ENCODE measurements at places on chromosomes 5 and 9.
A peak's percentile ranks its signal among the peaks of the same experiment; 100 is the strongest.

- DNase-seq: no peak
Observed at GRCh38 chr5:67542479-67542878, 345.9 kb upstream of the CD180 start.

DNA sequence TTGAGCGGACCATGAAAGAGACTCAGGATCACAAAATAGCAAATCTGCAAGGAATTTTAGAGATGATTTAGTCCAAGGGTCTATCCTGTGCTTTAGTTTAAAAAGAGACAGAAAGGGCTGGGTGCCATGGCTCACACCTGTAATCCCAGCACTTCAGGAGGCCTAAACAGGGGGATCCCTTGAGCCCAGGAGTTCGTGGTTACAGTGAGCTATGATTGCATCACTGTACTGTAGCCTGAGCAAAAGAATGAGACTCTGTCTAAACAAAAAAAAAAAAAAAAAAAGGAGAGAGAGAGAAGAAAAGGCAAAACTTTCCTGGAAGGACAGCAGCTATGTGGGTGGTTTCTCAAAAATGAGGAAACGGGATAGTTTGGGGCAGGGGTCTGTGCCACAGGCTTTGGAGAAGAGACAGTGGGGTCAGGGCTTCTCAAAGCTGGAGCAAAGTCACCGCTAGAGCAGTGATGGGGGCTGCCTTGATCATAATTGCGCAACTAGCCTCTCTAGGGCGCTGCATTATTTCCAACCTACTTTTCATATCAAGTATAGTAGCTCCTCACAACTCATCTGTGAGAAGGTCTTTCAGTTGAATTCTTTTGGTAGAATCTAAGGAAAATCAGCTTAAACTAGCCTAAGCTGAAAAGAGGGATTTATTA lies 8.5 kb upstream of the ANKH start:
- no peak for DNase-seq

DNA sequence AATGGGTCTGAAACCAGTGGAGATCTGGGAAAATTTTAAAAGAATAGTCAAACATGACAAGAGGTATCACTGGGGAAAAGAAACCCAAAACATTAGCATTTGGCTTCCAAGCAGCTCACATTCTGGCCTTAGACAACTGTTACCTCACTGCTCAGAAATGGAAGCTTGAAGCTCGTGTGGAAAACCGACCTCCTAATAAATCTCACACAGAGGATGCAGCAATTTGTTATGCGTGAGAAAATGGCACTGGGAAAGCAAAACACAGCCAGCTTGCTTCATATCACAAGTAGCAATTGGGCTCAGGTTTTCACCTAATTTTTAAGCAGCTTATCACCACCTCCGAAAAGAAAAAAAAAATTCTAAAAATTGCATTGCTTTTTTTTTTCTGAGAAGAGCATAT lies 103.3 kb upstream of the TAS2R1 start:
- no peak for DNase-seq

DNA sequence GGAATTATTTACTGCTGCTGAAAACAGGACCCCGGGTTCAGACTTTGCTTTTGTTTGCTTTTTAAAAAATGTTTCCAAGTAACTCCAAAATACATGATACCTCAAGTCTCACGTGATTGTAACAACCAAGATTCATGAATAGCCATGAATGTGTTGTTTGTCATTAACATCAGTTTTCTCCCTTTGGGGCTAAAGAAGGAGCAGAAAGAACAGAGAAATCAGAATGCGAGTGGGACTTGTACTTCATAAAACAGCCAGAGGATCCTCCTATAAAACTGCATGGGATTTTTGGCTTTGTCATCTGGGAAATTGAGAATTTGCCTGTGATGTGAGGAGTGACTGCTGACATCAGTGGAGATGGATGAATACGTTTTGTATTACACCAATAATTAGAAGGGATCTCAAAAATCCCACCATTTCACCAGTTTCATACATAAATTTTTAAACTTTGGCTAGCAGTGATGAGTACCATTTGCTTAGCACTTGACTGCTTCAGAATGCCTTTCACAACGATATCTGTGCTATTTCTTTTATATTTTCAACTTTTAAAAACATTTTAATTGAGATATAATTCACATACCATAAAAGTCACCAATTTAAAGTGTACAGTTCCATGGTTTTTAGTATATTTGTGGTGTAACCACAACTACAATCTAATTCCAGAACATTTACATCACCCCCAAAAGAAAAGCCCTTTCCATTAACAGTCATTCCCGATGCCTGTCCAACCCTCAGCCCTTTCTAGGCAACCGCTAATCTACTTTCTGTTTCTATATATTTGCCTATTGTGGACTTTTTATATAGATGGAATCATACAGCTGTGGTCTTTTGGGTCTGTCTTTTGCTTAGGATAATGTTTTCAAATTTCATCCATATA lies 126.9 kb upstream of the ANKRD55 start:
- DNase-seq: no peak

DNA sequence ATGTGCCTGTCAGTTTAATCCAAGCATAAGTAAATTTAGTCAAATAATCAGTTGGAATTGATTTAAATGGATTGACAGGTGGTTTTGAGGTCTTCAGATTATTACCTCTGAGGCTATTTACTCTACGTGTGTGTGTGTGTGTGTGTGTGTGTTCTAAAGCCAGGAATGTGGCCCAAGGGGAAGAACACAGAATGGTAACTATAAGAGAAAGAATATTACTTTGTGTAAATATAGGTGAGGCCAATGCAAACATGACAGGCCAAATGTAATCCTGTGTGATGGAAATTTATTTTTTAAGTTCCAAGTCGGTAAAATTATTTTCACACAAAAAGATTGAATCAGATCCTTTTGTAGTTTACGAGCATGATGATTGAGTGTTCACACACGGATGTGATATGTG lies 390.0 kb downstream of the PLK2 start:
- DNase-seq: no peak

- no peak for DNase-seq
Observed at GRCh38 chr5:132020568-132021339, 9.3 kb upstream of the ACSL6 start.

DNA sequence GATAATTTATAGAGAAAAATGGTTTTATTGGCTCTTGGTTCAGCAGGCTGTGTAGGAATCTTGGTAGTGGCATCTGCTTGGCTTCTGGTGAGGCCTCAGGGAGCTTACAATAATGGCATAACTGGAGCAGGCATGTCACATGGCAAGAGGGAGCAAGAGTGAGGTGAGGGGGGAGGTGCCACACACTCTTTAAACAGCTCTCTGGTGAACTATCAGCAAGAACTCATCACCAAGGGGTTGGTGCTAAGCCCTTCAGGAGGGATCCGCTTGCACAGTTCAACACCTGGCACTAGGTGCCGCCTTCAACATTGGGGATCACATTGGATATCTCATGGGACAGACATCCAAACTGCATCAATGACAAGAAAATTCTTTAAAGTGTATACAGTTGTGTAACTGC lies 10.5 kb downstream of the GPBP1 start:
- peak; percentile 23 for DNase-seq

DNA sequence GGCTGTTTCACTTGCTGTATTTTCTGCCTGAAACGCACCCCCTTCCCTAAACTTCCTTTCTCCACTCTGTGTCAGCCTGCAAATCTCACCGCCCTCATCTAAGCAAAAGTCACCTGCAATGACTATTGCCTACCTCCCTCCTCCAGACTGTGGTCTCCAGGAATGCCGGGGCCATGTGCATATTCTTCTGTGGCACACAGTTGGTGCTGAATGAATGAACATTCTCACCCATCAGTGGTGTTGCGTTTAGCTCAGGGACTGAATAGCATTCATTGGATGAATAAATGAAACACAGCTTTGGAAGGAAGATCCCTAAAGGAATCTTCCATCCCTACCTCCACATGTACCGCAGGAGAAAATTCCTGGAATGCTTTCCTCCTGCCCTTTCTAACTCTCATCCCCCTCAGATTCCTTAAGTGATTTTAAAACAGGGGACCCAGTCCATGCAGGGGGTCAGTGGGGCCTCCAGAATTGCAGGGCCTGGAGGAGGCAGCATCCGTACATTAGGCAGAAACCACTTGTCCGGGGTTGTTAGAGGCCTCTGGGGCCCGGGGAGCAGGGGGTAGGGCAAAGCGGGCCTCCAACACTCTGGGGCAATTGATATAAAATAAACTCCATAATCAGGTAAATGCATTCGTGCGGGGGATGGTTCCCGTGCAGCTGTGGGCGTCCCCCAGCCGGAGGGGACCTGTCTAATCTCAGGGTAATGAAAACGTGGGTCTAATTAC lies 28.3 kb upstream of the PTGS1 start:
- DNase-seq: no peak

DNA sequence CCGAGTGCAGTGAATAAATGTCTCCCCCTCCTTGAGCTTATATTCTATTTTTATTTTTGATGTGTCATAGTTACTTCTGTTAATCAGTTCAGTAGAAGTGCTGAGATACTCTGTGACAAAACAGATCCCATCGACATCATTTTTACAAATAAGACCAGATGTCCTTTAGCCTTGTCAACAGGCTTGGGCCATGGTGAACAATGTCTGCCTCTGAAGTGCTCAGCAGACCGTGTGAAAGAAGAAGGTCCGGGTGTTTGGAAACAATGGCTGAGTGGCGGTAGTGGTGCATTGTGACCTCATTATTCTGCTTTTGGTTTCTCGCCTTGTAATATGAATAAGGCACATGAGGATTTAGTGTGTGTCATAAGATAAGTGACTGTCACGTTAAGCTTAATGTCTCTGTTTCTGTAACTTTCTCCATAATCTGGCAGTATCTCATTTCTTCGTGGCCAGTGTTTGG lies 71.2 kb downstream of the SYK start:
- DNase-seq: no peak

DNA sequence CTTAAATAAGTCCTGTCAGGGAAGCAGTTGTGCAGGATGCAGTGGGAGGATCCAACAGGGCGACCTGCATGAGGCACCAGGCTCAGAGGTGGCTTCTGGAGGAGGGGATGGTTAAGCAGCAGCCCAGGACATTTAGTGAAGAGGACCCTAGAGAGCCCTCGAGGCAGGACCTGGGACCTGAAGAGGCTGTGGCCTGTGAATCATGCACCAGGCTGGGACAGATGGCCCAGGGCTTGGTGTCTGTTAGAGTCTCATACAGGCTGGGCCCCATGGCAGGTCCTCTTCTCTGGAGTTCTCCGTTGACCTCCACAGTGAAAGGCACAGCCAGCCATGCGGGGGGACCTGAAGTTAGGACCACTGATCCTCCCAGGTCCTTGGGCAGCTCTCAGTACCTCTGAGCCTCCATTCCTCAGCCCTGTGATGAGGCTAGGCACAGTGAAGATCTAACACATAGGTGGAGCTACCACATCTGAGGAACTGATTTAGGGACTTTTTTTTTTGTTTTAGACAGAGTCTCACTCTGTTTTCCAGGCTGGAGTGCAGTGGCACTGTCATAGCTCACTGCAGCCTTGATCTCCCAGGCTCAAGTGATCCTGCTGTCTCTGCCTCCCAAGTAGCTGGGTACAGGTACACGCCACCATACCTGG lies 60.8 kb upstream of the GARNL3 start:
- no peak for DNase-seq

GRCh38 chr9:27633764-27634163 lies 60.5 kb upstream of the C9orf72 start:
- DNase-seq: no peak

- no peak for DNase-seq
Observed at GRCh38 chr9:6818292-6818922, 60.6 kb downstream of the KDM4C start.

- no peak for DNase-seq
Observed at GRCh38 chr9:121289026-121289771, 21.2 kb downstream of the GSN start.

GRCh38 chr5:56414066-56414465 lies 180.9 kb upstream of the ANKRD55 start:
- DNase-seq: no peak

GRCh38 chr5:102670224-102670836 lies 84.8 kb upstream of the PAM start:
- DNase-seq: peak; percentile 17

GRCh38 chr9:34562135-34562745 lies 27.3 kb downstream of the CNTFR start:
- peak; percentile 50 for DNase-seq

DNA sequence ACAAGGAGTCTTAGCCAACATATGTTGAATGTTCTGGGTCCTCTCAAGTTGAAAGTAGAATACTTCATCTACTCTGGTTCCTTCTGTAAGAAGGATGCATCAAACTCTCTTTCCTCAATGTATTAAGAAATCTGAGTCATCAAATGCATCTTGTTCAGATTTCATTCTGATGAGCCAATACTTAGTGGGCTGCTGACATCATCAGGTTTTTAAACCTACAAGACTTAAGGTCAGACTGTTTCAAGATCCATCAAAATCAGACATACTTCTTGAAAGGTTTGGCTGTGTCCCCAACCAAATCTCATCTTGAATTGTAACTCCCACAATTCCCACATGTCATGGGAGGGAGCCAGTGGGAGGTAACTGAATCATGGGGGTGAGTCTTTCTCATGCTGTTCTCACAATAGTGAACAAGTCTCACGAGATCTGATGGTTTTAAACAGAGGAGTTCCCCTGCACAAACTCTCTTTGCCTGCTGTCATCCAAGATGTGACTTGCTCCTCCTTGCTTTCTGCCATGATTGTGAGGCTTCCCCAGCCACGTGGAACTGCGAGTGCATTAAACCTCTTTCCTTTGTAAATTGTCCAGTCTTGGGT lies 168.8 kb downstream of the RAPGEF6 start:
- peak; percentile 27 for DNase-seq

DNA sequence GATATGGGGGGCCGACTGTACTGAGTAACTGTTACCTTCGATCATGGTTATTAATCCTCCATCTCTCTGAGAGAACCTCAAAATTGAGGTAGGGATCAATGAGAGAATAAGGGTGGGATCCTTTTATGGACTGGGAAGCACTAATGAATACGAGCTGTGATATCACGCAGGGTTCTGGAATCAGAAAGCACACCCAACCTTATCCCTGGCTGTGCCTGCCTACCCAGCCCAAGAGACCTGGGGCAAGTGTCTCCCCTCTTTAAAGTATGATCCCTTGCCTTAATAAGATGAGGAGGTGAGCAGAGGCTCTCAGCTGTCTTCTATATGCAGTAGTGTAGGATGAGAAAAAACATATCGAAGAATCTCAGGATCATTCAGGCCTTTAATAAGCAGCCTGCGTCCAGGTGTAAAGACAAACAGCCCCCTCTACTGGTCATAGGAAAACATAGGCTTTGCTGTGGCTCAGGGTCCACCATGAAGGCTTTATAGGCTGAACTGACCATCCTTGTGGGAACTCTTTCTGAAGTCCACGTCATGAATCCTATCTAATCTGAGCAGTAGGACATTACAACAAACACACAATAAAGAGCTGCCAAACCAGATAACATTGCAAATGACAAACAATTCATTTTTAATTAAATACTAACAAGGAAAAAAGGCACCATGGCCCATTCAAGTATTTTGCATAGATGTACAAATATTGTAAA lies 16.8 kb downstream of the NIPAL4 start:
- DNase-seq: peak; percentile 59

- no peak for DNase-seq
Observed at GRCh38 chr9:135221951-135222631, 134.6 kb downstream of the OLFM1 start.

DNA sequence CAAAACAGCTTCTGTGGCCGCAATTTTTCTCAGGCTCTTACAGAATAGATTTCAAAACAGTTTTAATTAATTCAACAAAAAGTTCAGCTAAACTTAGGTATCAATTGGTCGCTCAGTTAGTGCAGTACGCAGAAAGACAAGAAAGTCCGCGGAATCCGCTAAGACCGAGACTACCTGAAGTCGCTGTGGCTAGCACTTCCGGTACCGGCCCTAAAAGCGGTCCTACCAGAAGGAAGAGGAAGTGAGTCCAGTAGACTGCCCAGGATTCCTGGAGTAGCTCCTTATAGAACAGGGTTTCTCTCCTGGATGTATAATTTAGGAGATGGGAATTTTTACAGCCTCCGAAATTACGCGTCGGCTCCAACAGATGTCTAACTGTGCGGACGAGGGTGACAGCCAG lies 16.6 kb upstream of the PCDHB2 start:
- DNase-seq: no peak
